Kidney capillary endothelial cell (primary cell): ENCODE measurements at places on chromosomes 3 and 15.
A peak's percentile ranks its signal among the peaks of the same experiment; 100 is the strongest.

GRCh38 chr3:89867286-89867685, 759.9 kb downstream of the EPHA3 start:
- no peak for DNase-seq

DNA sequence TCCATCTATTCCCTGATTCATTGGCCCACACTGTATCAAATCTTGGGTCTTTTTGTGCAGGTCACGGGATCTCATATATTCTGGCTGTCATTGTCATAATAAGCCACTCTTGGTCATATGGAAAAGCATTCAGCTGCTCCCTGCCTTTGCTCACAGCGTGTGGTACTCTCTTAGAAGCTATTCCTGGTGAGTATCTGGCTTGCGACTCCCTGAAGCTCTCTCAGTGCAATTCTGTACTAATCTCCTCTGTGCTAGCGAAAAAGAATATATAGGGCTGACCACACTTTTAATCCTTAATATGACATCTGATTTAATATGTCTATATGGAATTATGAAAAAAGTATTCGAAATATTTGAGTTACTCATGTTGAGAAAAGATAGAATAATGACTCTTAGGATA, 440.8 kb upstream of the GBE1 start:
- DNase-seq = no peak

DNA sequence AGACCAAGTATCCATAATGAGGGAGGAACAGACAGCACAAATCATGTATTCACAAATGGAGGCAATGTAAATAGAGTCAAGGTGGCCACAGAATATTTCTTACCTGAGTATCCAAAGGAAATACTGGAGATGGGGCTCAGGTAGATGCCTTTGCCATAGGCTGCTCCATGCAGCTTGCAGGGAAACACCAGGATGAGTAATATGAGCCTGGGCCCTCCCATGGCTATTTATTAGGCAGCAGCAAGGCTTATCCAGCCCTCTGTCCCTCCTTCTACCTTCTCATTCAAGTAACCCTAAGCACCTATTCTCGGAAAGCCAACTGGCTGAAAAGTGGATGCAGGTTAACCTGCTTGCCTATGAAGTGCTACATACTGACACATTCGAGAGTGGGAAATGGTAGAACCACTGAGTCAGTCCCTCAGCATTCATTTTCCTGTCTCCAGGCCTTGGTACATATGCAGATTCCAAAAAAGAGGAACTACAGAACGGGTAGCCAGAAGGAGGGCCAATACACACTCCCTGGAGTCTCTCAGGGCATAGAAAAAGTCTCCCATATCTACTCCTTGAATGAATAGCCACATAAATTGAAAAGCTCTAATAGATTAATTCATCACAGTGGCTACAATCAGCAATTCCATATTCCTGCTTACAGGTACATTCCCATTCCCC, 18.3 kb upstream of the PKM start:
- DNase-seq = no peak

GRCh38 chr3:157586293-157586692, 83.1 kb upstream of the VEPH1 start:
- no peak for DNase-seq

- DNase-seq = no peak
Measured at GRCh38 chr3:63920001-63920400, 7.8 kb upstream of the SCAANT1 start.

- DNase-seq = no peak
Measured at GRCh38 chr3:178810181-178810580, 261.4 kb downstream of the ZMAT3 start.

GRCh38 chr3:39379778-39380155, 3.4 kb upstream of the SLC25A38 start:
- no peak for DNase-seq

DNA sequence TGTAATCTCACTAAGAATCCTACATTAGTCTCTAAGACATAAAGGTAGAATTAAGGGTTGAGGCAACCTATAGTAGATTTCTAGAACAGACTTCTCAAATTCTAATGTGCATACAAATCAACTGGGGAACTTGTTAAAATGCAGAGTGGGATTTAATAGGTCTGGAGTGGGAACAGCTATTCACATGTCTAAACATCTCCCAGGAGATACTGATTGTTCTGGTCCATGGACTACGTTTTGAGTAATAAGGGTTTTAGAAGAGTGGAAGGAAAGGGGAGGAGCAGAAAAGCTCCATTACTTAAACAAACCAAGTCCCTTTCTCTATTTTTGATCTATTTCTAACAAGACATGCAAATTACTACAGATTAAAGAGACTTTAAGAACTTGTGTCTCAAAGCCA, 524.8 kb downstream of the TUSC7 start:
- no peak for DNase-seq

- no peak for DNase-seq
Measured at GRCh38 chr3:171783086-171783485, 27.2 kb downstream of the PLD1 start.

- no peak for DNase-seq
Measured at GRCh38 chr3:127067116-127067910, 84.4 kb downstream of the PLXNA1 start.

DNA sequence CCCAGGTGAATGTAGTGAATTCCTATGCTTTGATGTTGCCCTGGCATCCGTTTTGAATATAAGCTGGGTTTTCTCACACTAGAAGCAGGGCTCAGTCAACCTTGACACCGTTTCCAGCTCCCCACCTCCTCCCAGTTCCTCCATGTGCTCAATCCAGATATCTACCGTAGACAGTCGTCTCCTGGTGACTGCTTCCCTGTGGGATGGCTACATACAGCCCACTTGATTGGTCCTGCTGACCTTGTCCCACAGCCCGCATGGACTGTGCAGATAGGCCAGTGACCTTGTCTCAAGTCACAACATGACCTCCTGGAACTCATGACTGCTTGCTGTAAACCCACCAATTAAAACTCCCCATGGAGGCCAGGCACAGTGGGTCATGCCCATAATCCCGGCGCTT, 8.1 kb downstream of the SEMA7A start:
- no peak for DNase-seq

DNA sequence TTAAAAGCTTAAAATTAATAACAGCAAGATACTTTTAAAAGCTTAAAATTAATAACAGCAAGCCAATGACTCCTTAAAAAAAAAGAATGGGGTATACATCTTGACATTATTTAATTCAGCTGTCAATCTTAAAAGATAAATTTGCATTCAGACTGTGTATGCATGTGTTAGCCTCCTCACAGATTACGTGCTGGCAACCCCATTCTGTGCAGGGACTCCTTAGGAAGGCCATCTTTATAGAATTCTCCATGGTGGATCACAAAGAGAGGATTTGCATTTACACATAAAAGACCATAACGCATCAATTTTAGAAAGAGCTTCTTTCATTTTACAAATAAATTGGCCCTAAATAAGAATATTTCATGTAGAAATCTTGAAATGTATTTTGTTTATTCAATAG, 87.2 kb downstream of the B3GALNT1 start:
- no peak for DNase-seq

DNA sequence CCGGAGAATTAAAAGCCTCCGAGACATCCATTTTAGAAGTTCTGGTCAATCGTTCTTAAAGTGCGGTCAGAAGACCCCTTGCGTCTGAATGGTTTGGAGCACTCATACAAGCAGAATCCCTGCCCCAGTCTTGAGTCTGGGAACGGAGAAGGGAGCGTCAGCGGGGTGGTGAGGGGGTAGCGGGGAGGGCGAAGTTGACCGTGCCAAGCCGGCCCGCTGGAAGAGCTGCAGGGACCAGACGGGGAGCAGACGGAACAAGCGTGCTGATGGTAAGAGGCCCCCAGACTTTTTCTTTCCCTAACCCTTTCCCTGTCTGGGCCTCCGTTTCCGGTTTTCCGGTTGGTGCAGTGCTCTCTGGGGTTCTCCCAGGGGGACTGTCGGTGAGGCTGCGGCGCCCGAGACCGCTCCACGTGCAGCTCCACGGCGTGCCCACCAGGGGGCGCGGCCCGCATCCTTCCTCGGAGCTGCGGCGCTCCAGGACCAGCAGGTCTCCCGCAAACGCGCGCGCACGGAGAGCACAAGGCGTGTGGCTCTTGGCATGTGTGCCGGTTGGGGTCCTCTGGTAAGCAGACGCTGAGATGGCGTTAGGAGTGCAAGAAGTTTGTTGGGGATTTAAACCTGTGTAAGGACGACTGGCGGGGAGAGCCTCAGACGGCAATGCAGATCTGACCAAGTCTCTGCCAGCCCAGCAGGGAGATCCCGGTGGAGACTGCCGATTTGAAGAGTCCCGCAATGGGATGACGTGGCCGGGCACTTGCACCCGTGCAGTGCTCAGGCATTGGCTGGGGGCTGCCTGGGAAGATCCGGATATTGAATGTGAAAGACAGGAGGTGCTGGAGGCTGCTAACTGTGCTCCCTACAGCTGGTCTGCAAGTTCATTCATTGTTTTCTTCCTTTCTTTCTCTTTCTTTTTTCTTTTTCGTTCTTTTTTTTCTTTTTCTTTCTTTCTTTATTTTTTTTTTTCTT, 19.2 kb upstream of the CORO2B start:
- DNase-seq = peak; percentile 79

DNA sequence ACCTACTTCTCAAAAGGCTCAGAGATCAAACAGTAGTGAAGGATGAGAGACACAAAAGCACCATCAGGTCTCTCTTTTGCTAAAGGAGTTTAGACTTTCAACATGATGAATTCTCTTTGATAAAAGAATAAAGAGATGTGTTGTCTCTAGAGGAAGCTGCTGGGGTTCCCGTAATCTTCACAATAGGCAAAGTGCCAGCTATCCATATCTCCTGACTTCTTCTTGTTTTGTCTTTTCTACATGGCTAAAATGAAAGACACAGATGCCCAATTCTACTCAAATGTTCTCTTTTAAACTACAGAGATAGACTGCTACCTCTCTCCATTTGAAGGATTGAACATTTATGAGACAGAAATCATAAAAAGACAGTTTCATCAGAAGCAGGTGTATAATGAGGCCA, 38.4 kb upstream of the TUSC7 start:
- DNase-seq = no peak

DNA sequence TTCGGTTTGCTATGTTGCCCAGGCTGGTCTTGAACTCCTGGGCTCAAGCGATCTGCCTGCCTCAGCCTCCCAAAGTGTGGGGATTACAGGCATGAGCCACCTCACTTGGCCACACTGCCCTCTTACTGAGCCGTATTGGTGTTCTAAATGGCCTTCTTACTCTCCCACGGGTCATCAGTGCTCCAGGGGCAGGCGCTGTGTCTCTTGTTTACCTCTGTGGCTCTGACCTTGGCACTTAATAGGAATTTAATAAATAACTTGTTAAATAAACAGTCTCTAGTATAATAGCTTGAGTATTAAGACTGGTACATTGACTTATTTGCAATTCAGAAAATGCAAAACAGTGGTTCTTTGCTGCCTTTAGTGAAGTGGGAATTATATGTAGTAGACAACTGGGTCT, 13.7 kb downstream of the FLNB start:
- no peak for DNase-seq

DNA sequence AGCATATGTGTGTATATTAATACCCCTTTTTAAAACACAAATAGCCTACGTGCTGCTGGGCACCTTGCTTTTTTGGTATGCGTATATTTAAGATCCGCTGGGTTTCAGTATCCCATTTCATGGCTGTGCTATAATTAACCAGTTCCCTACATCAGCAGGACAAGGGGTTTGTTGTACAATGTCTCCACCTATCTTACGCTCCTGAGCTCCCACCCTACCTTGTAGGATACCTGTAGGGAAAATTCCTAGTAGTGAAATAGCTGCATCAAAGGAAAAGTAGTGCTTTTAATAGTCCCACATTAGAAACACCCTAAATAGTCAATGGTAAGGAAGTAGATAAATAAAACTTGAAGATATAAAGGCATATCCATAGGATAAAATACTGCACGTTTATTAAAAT, 1.4 kb downstream of the MAP6D1 start:
- no peak for DNase-seq

DNA sequence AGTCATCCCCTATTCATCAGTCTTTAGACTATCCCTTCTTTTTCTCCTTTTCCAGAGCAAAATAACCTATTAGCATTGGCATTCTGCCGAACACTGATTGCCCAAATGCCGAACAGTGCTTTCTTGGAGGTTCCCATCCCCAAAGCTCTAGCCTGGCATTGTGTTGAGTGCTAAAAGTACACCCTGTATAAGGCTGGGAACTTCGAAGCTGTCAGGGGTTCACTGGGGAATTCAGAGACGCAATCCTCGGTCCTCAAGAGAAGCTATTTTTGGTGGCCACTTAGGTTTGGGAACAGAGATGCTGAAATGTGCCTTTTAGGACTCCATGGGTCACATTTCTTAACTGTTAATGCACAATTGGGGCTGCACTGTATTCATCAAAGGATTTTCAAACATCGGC, 8.4 kb downstream of the FRMD5 start:
- no peak for DNase-seq

DNA sequence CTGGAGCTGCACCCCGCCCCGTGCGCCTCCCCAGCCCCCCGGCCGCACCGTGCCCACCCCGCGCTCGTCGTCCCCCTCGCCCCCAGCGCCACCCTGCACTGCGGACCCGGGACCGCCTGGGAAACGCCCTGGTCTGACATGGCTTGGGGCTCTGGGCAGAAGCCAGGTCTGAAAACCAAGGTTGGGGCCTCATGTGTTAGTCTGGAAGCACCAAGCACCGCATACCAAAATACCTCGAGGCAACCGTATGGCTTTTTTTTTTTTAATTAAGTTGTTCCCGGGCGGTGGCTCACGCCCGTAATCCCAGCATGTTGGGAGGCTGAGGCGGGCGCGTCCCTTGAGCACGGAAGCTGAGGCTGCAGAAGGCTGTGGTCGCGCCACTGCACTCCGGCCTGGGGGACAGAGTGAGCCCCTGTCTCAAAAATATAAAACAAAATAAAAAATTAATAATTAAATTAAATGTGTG, 91.5 kb upstream of the CHD2 start:
- peak; percentile 32 for DNase-seq

DNA sequence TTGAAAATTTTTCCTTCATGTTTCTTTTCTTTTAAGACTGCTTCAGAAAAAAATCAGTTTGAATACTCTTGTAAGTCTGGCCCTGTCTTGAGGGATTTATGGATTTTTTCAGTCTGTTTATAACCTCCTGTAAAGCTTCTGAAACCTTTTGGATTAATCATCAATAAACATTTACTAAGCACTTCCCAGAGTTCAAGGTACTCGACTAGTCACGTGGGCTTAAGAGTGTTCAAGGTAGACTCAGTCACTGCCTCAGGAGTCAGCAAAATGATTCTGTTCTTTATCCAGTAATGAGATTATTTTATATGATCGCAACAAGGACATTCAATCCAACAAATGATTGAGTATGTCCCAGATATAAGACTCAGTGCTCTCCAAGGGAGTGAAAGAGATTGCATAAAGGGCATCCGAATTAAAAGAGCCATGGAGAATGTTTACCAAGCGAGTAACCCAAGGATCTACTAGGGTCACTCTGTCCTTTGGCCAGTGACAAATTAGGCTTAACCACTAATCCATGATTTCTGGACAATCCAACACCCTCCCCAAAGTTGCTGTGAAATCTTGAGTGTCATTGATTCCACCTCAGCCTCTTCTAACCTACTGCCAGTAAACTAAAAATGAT, 726.6 kb upstream of the NAALADL2 start:
- DNase-seq = no peak
